ENCODE measurements at places on chromosomes 7 and 10. TPM values are rescaled to one million over a fixed set of nuclear protein-coding genes. Genes with fewer than 3 reads are reported as not detected.

- no peak overlapping the region for H3K27ac ChIP-seq
- DNase-seq: no peak
- H3K36me3 ChIP-seq: no peaks in the 10 kb centered on the region
- H3K4me3 ChIP-seq: no peak overlapping the region
- H3K27me3 ChIP-seq: no peaks in the 10 kb centered on the region
- H3K4me1 ChIP-seq: no peaks in the 10 kb centered on the region
Observed at GRCh38 chr7:137091396-137091795, 222.9 kb downstream of the CHRM2 start.

DNA sequence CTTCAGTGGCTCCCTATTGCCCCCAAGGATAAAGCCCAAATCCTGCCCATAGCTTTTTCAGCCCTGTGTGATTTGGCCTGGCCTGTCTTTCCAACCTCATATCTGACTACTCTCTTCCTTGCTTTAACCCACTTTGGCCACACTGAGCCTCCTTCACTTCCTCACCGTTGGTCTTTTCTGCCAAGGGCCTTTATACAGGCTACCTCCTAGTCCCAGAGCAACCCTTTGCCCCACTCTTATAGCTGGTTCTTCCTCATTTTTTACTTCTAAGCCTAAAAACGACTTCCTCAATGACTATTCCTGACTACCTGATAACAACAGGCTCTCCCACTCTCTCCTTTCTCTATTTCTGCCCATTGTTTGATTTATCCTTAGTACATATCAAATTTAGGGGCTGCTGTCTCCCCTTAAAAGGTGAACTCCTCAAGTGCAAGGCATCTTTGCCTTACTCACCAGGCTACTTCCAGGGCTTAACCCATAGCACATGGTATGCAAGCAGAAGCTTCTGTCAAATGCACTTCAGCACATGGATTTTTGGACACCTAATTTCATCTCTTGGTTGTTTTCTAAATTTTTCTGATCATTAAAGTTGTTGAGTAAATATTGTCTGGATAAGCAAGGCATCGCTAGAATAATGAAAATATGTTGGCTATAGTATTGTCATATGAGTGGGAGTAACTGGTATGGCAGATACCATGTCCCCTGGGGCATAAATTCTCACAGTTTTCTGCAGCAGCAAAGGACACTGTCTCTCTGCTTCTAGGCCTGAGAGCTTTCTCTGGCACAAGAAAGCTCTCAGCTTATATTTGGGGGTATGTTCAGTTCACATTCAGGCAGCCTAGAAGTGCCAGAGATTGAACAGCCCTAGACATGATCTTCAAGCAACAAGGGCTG, 201.5 kb upstream of the GPR26 start:
- H3K27ac ChIP-seq: no peak overlapping the region
- no peaks in the 10 kb centered on the region for H3K36me3 ChIP-seq
- H3K4me1 ChIP-seq: no peaks in the 10 kb centered on the region
- DNase-seq: no peak
- H3K4me3 ChIP-seq: no peak overlapping the region

- peaks cover 10% of the 10 kb centered on the region for H3K4me1 ChIP-seq
- H3K27me3 ChIP-seq: no peaks in the 10 kb centered on the region
- peaks cover 22% of the 10 kb centered on the region for H3K36me3 ChIP-seq
- DNase-seq: no peak
- H3K27ac ChIP-seq: no peak overlapping the region
Observed at GRCh38 chr7:36865019-36865418, 140.7 kb upstream of the AOAH start.

DNA sequence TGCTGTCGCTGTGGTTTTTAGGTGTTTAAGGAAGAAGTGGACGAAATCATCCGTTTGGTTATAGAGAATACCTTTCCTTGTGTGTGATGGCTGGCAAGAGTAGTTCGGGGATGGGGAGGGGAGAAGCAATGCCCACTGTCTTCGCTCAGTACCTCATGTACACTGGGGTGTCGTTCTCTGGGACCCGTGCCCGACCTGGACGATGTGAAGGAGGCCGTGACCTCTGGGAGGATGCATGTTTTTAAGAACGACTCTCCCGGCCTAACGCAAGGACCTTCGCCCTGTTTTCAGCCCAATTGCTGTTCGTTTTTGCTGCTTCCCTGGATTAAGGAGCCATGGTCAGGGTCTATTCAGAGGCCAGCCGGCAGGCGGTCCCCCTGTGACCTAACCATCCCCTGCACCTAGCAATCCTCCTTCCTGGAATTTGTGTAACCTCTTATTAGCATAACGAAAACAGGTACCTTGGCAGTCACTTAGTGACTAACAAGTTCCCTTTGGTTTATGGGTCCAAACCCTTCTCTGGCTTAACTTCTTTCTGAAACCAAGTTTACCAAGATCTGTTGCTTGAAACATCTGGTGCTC, 1.3 kb downstream of the NFE2L3 start:
- no peak overlapping the region for H3K27ac ChIP-seq
- H3K4me3 ChIP-seq: peak overlapping the region; percentile 72
- H3K27me3 ChIP-seq: peaks cover 56% of the 10 kb centered on the region
- DNase-seq: no peak
- peaks cover 20% of the 10 kb centered on the region for H3K4me1 ChIP-seq
- no peaks in the 10 kb centered on the region for H3K36me3 ChIP-seq

- H3K4me1 ChIP-seq: peaks cover 50% of the 10 kb centered on the region
- no peak for DNase-seq
- no peak overlapping the region for H3K27ac ChIP-seq
- peaks cover 26% of the 10 kb centered on the region for H3K36me3 ChIP-seq
- no peak overlapping the region for H3K4me3 ChIP-seq
Observed at GRCh38 chr10:110833234-110833940, 38.3 kb upstream of the PDCD4 start.

DNA sequence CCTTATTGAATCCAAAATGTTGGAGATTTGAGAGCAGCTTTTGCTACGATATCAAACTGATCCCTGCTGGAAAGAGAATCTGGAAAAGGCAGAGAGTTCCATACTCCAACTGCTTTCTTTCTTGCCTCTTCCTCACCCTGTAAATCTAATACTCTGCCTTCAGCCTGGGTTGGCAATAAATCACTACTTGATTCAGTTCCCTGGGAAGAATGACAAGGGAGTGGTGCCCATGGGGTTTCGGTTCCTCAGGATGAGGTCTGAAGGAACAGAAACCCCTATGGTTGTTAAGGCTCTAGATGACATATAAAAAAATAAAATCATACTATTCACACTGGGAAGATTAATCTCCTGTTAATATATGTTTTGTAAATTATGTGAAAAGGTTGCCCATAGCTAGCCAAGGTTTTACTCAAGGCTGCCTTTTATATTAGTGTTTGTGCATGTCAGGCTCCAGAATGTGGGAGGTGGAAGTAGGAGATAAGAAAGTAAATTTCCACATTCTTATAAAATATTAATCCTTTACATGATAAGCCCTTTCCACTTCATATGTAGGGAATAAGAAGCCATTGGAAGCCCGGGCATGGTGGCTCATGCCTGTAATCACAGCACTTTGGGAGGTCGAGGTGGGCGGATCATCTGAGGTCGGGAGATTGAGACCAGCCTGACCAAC, 106.2 kb upstream of the CACNA2D1 start:
- H3K4me1 ChIP-seq: no peaks in the 10 kb centered on the region
- no peak overlapping the region for H3K27ac ChIP-seq
- no peak overlapping the region for H3K4me3 ChIP-seq
- no peak for DNase-seq

DNA sequence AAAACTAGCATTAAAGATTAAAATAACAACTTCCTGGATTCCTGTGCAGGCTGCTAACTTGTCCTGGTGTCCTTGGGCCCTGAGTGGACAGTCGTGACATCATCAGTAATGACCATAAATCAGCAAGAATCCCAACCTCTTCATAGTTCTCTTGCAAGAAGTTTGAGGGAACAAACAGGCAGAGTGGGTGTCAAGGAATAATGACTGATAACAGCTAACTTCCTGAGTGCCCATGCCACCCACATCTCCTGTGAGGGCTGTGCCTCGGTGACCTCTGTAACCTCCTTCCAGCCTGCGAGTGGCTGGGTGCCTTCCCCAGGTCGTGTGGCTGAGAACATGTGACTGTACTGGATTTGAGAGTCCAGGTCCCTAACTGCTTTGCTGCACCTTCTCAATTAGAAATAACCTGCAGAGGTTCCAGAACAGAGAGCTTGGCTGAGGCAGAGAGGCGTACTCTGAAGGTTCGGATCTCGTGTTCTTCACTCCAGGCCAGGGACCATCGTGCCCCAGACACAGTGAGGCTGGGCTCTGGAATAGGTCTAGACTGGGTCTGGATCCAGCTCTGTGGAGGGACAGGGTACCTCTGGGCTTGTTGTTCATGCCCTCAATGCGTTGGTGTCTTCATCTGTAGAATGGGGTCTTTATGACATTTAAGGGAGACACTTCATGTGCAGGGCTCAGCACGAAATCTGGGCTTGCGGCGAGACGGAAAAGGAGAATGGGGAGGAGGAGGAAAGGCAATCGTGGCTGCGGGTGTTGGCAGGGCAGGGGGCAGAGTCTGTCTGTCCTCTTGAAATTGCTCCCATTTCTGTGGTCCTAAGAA, 313.1 kb upstream of the ZNF32 start:
- H3K4me1 ChIP-seq: peaks cover 18% of the 10 kb centered on the region
- H3K36me3 ChIP-seq: no peaks in the 10 kb centered on the region
- no peak overlapping the region for H3K27ac ChIP-seq

DNA sequence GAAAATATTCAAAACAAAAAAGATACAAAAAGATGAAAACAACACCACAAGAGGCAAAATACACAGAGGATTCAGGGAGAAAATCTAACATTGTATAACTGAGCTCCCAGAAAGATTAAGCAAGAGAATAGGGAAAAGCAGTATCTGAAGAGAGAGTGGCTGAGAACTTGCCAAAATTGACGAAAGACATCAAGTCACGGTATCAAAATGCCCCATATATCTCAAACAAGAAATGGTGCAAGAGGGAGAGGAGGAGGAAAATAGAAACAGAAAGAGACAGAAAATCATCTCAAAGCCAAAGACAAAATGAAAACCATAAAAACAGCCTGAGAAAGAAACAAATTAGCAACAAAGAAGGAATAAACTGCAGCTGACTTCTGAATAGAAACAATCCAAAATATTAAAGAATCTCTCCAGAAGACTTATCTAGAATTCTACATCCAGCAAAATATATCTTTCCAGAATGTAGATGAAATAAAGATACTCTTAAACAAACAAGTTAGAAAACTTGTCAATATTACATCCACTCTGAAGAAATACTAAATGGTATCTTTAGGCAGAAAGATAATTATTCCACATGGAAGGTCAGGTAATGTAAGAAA, 5.5 kb downstream of the USP6NL start:
- no peak overlapping the region for H3K27ac ChIP-seq
- H3K36me3 ChIP-seq: no peaks in the 10 kb centered on the region
- H3K4me3 ChIP-seq: no peak overlapping the region
- no peaks in the 10 kb centered on the region for H3K27me3 ChIP-seq
- H3K4me1 ChIP-seq: peaks cover 25% of the 10 kb centered on the region

DNA sequence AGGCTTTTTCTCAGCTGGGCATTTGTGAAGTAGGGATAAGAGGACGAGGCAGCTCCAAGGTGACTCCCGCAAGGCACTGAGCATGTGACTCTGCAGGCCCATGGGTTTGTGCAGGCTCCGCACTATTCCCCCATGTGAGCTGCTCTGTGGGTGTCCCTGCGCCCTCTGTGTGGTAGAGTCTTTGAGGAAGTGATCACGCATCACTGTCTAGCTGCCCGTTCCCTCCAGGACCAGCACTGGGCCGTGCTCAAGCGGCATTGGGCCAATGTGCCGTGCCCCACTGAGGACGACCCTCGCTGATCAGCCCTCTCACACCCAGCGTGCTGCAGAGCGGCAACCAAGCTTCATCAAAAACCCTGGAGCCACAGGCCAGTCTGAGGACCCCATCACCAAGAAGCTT, 7.5 kb downstream of the PRKAG2 start:
- no peak overlapping the region for H3K4me3 ChIP-seq
- DNase-seq: no peak
- no peak overlapping the region for H3K27ac ChIP-seq
- no peaks in the 10 kb centered on the region for H3K27me3 ChIP-seq
- peaks cover 26% of the 10 kb centered on the region for H3K4me1 ChIP-seq

The TAS2R41 gene
- total RNA-seq: 0.66 TPM

The CTAGE8 gene
- not detected for total RNA-seq

The TMEM229A gene
- total RNA-seq: not detected

The MLXIPL gene
- 6.5 TPM for total RNA-seq
